Fibroblast of upper back skin (primary cell): ENCODE measurements at places on chromosomes 5 and 9.

- no peak for DNase-seq
These were observed 31.1 kb downstream of the UHRF2 start for GRCh38 chr9:6444128-6444527.

DNA sequence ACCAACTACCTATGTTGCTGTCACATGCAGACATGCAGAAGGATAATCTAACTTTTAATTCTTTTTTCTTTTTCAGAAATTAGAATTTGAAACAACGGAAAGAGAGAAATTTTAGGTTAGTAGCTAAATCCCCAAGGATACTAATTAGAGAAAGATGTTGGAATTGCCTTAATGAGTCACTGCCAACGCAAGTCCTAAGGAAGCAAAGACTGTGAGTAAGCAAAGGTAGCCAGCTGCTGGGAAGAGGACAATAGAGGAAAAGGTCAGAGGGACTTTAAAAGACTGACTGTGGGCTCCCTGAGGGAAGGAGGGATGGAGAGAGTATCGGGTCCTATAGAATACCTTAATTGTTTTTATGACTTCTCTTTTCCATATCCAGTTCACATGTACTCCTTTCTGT is 461.9 kb upstream of the PAPPA start:
- peak; percentile 88 for DNase-seq

DNA sequence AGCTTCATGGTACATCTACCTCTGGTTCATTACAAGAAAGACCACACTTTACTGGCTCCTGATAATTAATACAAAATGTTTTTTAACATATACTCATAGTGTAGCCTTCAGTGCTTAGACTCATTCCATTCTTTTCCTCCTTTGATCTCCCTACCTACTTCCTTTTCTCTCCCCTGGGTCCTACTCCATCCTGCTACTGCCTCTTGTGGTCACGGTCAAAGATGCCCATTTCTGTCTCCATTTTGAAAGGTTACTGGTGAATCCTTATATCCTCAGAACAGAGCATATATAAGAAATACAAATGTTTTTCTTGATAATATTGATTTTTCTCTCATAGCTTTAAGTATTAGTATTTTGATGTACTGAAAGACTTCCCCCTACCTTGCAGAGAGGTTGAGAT is 375.9 kb downstream of the ARRDC3 start:
- no peak for DNase-seq

- peak; percentile 76 for DNase-seq
These were observed at the start of gene F2RL1 for GRCh38 chr5:76818844-76819831. TSS of gene F2RL1 (plus strand) at chr5:76819030. CDS start at chr5:76819183, 153 bp downstream.

DNA sequence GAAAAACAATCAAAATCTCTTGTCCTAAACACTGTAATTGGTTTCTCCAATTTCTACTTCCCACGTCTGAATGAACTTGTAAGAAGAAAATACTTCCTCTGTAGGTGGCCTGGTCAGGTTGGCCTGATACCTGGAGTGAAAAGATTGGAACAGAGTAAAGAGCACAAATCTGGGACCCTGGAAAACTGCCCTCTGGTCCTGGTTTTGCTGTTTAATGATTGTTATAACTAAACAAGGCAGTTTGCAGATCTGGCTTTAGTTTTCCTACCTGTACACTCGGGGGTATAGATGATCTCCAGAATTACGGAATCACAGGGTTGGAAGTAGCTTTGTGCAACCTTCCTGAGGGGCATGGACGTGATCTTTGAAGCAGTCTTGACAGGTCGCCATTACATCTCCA is 67.6 kb downstream of the ZSWIM6 start:
- DNase-seq, result no peak

- DNase-seq, result peak; percentile 82
These were observed 16.9 kb upstream of the ZNF366 start for GRCh38 chr5:72523960-72524582.

DNA sequence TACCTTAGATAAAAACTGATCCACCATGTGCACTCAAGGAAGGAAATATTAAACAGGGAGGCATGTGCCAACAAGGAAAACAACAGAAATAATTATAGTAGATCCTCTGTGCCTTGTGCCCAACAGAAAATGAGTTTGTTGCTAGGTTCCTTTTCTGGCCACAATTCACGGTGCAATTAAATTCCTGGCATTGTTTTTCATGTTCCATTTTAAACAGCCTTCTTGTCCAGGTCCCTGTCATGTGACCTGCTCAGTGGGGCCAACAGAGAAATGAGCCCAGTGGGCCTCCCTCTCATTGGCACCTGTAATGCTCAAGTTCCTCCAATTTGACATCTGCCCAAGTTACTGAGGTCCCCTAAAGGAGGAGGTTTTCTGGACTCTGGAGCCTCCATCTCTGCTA is 56.5 kb downstream of the SPOCK1 start:
- no peak for DNase-seq

DNA sequence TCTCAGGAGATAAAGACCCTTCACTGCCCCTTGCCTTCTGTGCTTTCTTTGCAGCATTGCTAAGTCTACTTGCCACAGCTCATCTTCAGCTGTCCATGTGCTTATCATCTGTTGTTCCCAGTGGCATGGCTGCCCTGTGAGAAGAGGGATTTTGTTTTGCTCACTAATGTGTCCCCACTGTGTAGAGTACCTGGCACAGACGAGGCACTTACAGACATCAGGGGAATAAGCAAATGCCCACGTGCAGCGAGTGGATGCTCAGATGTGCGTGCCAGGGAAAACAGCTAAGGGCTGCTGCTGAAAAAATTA is 31.0 kb downstream of the DAP start:
- no peak for DNase-seq

DNA sequence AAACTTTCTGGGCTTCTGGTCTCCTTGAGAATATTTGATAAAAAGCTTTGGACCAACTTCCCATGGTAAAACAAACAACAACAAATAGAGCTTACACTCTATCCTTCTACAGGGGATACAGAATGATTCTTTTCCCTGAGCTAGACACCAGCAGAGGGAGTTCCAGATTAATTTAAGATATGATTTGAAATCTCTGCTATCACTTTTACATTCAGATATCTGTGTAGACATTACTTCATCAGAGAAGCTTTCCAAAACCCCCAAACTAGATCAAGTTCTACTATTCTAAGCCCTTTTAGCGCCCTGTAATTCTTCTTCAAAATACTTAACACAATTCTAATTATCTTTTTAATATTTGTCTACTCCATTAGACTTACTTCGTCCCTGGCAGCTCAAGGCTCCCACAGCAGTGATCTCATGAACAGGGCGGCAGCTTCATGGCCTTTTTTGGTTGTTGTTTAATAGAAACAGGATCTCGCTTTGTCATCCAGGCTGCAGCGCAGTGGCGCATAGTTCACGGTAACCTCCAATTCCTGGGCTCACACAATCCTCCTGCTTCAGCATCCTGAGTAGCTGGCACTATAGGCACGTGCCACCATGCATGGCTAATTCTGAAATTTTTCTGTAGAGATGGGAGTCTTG is 955 bp upstream of the GALNT12 start:
- no peak for DNase-seq

DNA sequence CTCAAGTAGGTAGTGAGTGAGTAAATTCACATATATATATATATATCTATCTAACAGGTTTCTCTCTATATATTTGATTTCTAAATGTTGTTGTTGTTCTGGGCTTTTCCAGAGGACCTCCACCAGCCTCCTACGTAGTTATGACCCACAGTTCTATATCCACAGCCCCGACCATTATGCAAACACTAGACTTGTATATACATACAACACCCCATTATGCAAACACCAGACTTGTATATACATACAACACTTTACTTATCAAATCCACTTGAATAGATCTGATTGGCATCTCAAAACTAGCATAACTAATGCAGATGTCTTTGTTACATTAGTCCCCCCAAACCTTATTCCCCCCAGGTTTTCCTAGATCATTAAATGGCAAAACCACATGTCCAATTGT is 108.7 kb downstream of the JAKMIP2 start:
- DNase-seq, result no peak

DNA sequence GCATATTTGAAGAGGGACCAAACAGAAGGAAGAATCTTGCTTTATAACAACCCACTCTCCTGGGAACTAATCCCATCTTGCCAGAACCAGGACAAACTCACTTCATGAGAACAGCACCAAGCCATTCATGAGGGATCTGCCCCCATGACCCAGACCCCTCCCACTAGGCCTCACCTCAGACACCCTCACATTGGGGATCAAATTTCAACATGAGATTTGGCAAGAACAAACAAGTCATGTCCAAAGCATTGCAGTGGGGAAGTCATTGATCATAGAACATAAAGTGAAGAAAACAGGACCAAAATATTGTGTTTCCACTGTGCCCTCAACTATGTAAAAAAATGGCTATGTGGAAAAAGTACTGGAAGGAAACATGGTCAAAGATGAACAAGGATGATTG is 43.9 kb downstream of the MAP1B start:
- peak; percentile 73 for DNase-seq

DNA sequence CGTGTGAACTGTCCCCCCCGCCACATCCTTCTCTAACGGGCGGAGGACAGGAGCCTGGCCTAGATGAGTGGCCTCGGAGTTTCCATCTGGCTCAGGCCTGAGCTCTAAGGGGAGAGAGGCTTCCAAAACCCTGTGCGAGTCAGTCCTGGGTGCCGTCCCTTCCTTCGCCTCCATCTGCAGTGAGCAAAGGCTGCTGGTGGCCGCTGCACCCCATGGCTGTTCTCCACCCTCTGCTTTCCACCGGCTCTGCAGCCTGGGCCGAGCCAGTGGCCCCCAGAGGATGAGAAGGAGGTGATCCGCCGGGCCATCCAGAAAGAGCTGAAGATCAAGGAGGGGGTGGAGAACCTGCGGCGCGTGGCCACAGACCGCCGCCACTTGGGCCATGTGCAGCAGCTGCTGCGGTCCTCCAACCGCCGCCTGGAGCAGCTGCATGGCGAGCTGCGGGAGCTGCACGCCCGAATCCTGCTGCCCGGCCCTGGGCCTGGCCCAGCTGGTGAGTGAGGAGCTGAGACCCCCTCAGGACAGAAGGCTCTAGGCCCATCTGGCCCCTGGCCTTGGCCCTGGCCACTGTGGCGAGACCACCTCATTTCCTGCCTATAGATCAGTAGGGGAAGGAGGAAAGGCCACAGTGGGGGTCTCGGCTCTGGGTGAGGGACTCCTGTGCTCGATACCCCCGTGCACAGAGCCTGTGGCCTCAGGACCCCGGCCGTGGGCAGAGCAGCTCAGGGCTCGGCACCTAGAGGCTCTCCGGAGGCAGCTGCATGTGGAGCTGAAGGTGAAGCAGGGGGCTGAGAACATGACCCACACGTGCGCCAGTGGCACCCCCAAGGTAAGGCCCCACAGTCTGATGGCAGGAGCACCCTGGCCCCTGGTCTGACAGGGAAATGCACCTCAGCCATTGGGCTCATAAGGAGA is 3.0 kb downstream of the PKN3 start:
- no peak for DNase-seq

DNA sequence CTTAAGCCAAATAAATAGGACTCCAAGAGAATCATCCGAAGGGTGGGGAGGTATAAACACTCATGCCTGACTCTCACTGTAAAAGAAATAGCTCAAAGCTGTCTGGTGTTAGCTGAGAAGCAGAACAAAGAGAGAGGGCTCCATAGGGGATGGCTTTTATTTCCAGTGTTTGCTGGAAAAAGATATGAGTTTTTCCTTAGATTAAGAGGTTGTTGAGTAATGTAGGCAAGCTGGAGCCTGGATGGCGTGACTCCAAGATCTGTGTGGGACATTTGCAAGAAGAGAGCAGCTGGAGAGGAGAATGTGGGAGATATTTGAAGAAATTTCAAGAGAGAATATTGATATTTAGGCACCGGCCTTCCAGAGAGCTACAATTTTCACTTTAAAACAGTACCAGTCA is 793.7 kb upstream of the RGMB start:
- peak; percentile 57 for DNase-seq

DNA sequence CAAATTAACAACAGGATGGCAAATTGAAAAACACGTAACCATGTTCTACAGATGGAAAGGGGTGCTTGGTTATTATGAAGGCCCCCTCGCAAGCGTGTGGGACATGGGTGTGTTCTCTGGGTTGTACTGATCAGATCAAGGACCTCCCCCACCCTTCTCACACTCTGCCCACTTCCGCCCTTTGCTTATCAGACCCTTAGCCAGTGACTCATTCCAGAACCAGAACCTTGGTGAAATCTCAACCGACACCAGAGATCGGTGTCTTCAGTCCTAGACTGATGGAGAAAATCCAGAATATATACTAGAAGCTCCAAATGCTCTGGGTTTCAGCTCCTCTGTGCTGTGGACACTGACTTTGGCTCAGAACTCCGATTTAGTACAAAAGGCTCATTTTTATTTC is 64.9 kb downstream of the PTTG1 start:
- DNase-seq, result no peak

- DNase-seq, result no peak
These were observed 177.9 kb downstream of the MELK start for GRCh38 chr9:36750630-36751029.

DNA sequence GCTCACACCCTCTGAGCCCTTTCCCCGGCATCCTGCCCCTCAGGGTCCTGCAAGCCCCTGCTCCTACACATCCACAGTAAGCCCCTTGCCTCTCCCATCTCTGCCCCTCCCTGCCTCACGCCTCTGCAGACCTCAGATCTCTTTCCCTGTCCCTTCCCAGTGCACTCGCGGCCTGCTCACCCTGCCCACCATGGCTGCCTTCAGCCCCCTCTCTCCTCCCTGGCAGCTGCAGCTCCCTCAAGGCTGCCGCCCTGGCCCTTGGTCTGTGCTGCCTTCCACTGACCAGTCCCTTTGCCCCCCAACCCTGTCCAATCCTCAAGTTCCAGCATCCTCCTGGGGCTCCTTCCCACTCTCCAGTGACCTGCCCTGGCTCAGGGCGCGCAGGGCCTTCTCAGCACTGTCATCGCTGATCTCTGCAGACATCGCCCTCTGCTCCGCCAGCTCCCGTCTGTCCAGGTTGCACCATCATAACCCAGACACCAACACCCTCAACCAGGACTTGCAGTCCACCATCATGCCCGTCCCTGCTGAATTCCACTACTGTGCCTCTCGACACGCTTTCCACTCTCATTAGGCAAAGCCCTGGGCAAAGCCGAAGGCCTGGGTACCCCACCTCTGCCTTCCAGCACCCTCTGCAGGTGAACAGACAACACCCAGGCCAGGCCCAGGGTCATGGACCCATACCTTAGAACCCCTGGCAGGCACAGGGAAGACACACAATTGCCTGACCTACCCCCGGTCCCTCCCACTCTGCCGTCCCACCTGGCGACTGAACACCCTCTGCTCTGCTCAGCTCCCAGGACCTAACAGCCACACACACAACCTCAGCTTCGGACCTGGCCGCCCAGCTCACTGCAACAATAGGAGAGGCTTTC is 97.8 kb upstream of the RUFY1 start:
- DNase-seq, result no peak

DNA sequence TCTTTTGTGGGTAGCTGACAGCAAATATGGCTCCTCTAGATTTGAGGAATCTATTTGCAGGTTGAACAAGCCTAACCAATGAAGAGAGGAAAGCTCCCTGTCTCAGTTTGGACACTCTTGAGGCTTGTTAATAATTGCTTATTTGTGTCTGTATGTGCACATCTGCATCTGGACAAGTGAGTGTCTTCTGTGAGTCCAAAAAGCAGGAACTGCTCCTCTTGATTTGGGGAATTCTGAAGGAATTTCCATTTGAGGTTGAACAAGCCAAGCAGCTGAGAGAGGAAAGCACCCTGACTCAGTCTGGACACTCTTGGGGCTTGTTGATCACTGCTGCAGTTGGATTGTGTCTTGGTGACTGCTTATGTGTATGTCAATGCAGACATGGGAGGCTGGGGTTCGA is 211.6 kb downstream of the DTWD2 start:
- no peak for DNase-seq

- DNase-seq, result no peak
These were observed 606.4 kb upstream of the RORB start for GRCh38 chr9:73890685-73891277.

- DNase-seq, result no peak
These were observed 6.3 kb upstream of the ADAM19 start for GRCh38 chr5:157581901-157582300.
